ENCODE measurements at places on chromosomes 16 and 17.

DNA sequence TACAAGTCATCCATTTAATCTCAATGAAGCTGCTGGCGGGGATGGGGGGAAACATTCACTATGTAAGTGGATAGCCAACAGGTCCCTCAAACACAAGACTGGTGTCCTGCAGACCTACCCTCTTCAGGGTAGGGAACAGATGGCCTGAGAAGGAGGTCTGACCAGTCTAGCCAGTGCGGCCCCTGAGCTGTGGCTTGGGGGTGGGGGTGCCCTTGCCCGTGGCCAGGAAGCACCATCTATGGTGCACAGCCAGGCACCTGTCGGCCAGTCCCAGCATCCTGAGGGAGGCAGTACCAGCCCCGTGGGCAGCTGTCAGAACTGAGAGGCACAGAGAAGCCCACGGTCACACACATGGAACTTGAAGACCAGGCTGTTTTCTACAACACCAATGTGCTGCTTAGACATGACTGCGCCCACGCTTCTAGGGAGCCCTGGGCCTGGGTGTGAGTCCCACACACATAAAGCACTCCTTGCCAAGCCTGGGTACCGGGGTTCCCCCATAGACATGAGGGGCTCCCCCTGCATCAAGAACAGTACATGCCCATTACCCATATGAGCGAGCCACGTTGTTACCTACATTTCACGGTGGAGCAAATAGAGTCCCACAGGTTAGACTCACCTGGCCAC lies 40.9 kb downstream of the RMI2 start:
- DNase-seq, result no peak

GRCh38 chr16:31470615-31471014 lies 1.3 kb upstream of the TGFB1I1 start:
- no peak for DNase-seq

DNA sequence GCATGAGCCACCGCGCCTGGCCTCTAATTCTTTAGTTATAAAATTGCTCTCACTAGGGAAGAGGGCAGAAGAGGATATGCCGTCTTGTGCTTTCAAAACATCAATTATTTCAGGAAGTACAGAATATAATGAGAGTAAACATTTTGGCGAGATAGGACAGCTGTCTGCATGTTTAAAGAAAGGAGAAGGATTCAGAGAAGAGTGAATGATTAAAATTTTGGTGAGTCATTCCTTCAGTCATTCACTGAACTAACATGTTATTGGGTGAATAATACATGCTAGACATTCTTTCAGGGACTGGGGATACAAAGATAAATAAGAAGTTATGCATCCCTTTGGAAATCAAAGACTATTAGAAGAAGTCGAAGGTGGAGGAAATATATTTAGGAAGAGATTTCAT lies 590.3 kb upstream of the GOT2 start:
- DNase-seq, result no peak

GRCh38 chr17:70006159-70006558 lies 68.9 kb upstream of the KCNJ16 start:
- DNase-seq, result no peak

DNA sequence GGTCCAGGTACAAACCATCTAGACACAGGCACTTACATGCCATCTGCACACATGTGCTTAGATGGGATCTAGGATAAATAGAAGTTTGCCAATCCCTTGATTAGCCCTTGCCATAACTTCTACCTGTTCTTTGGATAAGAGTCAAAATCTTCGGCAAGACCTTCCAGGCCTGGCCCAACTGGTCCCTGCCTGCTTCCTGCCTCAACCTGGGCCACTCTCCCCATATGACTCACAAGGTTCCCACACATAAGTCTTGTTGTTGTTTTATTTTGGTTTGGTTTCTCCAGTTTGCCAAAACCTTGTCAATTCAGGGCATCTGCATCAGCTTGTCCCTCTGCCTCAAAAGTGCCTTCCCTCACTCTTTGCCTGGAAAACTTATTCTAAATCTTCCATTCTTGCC lies 95.3 kb upstream of the XYLT1 start:
- DNase-seq, result no peak

DNA sequence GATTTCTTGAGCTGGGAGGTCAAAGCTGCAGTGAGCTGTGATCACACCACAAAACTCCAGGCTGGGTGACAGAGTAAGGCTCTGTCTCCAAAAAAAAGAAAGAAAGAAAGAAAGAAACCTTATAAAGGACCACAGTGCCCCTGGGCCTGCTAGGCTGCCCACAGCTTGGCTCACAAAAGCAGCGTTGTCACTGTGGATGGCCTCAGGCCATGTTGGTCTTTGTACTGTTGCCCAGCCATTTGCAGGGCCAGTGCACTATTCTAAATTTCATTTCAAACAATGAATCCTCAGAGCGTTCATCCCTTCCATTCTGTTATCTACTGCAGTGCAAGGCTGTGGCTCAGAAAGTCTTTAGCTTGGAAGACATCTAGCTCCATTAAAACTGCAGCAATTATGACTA lies 208.4 kb downstream of the SLC39A11 start:
- no peak for DNase-seq

GRCh38 chr16:28038409-28038808 lies 25.1 kb downstream of the GSG1L start:
- no peak for DNase-seq

DNA sequence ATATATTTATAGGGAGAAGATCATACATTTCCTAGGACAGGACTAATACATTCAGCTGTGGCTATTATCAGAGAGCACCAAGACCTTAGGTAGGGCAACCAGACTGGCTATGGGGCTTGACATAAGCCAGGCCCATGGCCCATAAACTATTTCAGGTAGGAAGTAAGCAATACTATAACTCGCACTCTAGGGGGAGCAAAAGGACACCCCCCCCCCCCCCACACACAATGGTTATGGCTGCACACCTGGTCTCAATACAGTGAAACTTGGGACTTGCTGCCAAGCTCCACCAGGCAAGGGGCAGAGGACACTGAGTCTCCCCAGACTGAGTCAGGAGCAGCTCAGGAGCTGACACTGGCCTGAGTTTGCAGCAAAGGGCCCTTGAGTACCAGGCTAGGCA lies 348.9 kb upstream of the ASIC2 start:
- no peak for DNase-seq

DNA sequence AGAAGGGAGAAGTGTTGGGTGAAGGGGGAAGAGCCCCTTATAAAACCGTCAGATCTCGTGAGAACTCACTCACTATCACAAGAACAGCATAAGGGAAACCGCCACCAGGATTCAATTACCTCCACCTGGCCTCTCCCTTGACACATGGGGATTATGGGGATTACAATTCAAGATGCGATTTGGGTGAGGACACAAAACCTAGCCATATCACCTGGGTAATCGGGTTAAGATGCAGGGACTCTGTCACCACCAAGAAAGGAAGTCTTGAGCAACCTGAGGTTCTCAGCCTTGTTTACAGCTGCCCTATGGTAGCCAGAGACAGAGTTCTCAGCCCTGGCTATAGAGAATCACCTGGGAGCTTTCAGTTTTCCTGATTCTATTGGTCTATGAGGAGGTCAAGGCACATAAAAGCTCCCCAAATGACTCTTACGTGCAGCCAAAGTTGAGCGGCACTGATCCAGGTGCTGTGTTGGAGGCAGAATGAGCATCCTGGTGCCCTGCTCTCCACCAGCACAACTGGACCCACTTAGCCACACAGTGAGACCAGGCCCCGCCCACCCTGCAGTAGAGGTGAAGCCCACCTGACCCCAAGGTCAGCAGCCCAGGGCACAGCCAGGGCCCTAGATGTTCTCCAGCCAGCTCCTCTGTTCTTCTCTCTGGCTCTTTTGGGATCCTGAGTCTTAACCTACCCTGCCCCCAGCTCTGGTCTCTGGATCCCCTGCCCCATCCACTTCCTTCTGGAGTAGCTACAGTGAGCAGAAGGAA lies 138.5 kb upstream of the CDH5 start:
- DNase-seq, result no peak

- no peak for DNase-seq
Measured at GRCh38 chr17:78230252-78230962, 1.0 kb upstream of the TMEM235 start.

- DNase-seq, result no peak
Measured at GRCh38 chr17:7147772-7148171, 31.4 kb downstream of the ASGR1 start.

- no peak for DNase-seq
Measured at GRCh38 chr16:16996827-16997226, 473.9 kb downstream of the XYLT1 start.

DNA sequence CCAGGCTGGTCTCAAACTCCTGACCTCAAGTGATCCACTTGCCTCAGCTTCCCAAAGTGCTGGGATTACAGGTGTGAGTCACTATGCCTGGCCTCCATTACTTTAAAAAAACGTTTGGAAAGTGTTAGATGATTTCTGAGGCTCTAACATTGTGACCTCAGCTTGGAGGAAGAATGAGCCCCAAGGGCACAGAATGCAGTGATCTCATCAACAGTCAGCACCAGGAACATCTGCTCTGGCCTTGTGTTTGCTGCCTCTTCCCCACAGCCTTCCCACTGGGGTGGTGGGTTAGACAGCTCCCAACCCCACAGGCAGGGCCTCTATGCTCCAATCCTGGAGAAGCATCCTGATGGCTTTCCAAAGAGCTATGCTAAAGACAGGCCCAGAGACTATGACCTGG lies 37.7 kb upstream of the SREBF1 start:
- DNase-seq, result no peak

DNA sequence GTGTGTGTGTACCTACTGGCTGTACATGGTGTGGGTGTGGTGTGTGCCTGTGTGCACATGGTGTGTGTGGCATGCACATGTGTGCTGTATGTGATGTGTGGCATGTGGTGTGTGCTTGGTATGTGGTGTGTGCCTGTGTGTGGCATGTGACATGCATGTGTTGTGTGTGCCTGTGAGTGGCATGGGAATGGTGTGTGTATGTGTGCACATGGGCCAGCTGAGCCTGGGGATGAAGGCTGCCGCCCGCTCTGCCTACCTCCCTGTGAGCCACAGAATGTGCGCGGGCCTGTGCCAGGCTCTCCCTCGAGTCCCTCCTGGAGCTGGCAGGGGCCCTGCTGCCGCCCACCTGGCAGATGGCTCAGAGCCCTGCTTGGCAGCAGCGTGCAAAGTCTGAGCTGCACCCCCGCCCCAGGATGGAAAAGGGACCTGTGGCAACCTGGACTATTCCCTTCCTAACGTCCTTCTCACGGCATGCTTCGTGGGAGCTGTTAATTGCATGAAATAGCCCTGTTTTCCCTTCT lies 9.3 kb downstream of the PRSS27 start:
- no peak for DNase-seq

- no peak for DNase-seq
Measured at GRCh38 chr17:81582341-81582740, 30.2 kb upstream of the FAAP100 start.

DNA sequence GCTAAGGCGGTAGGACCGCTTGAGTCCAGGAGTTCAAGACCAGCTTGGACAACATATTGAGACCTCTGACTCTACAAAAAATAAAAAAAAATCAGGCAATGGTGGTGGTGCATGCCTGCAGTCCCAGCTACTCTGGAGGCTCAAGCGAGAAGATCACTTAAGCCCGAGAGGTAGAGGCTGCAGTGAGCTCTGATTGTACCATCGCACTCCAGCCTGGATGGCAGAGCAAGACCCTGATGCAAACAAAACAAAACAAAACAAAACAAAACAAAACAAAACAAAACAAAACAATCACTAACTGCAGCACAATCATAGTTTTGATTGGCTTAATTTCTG lies 2.5 kb upstream of the BANP start:
- DNase-seq, result no peak

GRCh38 chr17:63588797-63589196 lies 11.9 kb upstream of the TACO1 start:
- no peak for DNase-seq

DNA sequence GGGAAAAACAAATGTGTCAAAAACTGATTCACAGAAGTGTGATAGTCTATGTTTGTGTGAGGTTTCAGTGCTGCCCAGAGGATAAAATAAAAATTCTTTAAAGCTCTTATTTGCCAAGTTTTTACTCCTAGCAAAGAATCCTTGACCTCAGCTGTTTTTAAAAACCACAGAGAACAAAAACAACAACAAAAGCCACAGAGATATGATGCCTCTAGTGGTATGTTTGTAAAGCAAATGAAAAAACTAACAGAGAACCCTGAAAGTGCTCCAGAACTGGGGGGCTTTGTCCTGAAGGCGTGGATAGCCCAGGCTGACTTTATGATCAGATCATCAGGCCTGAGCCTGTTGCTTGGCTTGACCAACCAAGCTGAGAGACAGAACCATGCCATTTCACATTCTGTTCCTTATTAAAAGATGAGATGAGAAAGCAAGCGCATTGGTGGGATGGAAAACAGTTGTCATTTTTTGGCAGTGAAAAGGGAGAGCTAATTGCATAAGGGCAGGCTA lies 411.0 kb downstream of the CPPED1 start:
- no peak for DNase-seq

- DNase-seq, result no peak
Measured at GRCh38 chr17:80927791-80928216, 63.8 kb upstream of the CHMP6 start.

- DNase-seq, result no peak
Measured at GRCh38 chr17:80146121-80147034, 550 bp downstream of the EIF4A3 start.

- no peak for DNase-seq
Measured at GRCh38 chr17:64240261-64240740, 22.8 kb downstream of the TEX2 start.

GRCh38 chr16:63684149-63685101 lies 1437.4 kb downstream of the CDH11 start:
- DNase-seq, result no peak

DNA sequence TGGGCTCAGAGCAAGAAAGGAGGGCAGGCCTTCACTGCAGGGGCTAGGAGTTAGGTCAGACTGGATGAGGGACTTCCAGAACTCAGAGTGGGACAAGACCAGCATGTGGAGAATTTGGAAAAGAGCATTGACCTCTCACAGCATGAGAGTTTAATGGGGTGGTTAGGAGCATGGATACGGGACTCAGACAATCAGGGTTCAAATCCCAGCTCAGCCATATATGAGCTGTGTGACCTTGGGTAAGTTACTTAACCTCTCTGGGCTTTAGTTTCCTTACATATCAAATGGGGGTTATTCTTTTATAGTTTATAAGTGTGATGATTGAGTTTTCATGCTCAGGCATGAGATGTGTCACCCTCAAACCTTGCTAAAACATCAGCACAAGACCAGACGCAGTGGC lies 37.4 kb upstream of the ALKBH5 start:
- DNase-seq, result no peak

DNA sequence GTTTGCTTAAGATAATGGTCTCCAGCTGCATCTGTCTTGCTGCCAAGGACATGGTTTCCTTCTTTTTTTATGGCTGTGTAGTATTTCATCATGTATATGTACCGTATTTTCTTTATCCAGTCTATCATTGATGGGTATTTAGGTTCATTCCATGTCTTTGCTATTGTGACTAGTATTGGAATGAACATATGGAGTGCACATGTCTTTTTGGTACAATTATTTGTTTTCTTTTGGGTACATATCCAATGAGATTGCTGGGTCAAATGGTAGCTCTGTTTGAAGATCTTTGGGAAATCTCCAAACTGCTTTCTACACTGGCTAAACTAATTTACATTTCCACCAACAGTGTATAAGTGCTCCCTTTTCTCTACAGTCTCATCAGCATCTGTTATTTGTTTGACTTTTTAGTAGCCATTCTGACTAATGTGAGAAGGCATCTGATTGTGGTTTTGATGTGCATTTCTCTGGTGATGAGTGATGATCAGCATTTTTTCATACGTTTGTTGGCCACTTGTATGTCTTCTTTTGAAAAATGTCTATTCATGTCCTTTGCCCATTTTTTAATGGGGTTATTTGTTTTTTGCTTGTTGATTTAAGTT lies 66.2 kb downstream of the TNFRSF13B start:
- DNase-seq, result no peak

- no peak for DNase-seq
Measured at GRCh38 chr16:23682181-23682580, 3.5 kb downstream of the PLK1 start.
